ENCODE measurements at places on chromosomes 1 and 21.

DNA sequence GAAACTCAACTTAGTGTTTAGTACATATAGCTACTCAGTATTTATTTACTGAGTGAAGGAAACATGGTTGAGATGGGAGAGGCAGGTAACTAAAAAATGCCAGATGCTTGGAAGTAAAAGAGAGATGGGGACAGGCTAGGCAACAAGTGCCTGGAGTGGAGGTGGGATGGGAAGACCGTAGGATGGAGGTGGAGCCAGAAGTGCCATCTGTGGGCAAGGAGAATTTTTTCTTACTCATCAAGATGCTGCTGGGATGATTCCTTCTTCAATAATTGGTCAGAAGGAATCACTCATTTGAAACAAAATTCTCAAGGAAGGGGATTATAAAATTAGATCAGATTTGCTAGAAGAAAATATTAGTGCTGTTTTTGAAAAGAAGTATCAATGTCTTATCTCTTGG, 72.9 kb downstream of the IFI44 start:
- peak; percentile 74 for DNase-seq

DNA sequence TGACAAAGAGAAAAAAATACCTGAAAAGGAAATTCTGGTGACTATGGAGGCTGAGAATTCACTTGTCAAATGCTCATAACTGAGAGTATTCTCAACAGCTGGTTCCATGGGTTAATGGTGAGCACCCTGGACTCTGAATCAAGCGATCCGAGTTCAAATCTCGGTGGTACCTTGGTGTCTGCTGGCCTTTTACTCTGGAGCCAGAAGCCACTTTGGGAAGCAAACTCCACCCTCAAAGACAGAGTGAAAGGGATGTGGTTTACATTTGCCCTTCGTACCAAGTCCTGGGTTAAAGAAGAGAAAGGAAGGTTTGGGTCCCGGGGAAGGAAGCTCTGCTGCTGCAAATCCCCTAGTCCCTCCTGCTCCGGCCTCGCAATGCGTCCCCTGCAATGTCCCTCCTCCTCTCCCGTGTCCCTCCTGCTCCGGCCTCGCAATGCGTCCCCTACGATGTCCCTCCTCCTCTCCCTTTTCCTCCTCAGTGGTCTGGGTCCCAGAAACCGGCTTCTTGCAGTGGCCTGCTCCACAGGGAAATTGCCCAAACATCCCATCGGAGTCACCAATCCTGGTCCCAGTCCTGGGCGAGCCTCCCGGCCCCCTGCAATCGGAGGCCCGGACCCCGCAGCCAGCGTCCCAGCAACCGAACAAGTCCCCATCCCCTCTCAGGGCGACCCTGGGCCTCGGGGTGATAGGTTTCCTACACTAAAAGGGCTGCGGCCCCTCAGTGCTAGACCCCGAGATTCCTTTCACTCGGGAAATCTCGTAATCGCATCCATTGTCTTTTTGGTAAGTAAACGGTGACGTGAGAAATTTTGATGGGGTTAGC, 129.4 kb downstream of the PPIAL4G start:
- peak; percentile 79 for DNase-seq

GRCh38 chr1:169109561-169110134, 3.2 kb downstream of the ATP1B1 start:
- peak; percentile 80 for DNase-seq

DNA sequence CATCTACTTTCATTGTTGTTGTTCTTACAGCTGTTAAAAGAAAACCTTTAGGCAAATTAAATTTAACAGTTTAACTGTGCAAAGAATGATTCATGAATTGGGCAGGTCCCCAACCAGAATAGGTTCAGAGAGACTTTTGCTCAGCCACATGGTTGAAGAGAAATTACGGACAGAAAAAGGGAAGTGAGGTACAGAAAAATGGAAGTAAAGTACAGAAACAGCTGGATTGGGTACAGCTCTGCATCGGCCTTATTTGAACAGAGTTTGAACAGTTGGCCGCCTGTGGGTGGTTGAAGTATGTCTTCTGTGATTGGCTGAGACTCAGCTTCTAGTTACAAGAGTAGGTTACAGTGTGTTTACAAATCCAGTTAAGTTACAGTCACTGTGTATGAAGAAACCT, 210.1 kb downstream of the FGGY start:
- DNase-seq: peak; percentile 35
